ENCODE measurements at places on chromosomes 2 and 18. TPM values are rescaled to one million over a fixed set of nuclear protein-coding genes. Genes with fewer than 3 reads are reported as not detected.

The BOLL gene
- total RNA-seq, result not detected

The KIF1A gene
- not detected for total RNA-seq

The EMX1 gene
- total RNA-seq, result not detected

The NOSTRIN gene
- total RNA-seq, result not detected

The LIMS4 gene
- total RNA-seq, result 0.26 TPM

The SERPINB3 gene
- total RNA-seq, result not detected

DNA sequence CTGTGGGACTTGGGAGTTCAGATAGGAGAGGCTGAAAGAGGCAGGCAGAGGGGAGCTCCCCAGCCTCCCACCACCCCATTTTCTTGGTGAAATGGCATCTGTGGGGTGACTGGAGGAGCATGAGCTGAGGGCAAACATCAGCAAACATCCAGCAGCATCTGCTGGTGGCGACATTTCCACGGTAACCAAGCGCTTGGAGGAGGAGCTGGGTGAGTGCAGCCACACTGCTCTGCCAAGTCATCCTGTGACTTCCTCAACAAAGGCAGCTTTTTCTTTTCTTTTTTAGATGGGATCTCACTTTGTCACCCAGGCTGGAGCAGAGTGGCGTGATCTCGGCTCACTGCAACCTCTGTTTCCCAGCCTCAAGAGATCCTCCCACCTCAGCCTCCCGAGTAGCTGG lies 5.6 kb downstream of the TXNL4A start:
- peaks cover 2% of the 10 kb centered on the region for H3K4me1 ChIP-seq
- H3K27ac ChIP-seq, result no peak overlapping the region
- H3K4me3 ChIP-seq, result no peak overlapping the region
- H3K27me3 ChIP-seq, result no peaks in the 10 kb centered on the region
- peak; percentile 28 for DNase-seq

GRCh38 chr2:127535422-127535901 lies at the start of gene MYO7B:
Gene MYO7B (plus strand): TSS chr2:127535683. CDS start chr2:127559723, 24,040 bp downstream.
- H3K36me3 ChIP-seq, result no peaks in the 10 kb centered on the region
- H3K4me1 ChIP-seq, result no peaks in the 10 kb centered on the region
- no peak within 1 kb of the TSS for H3K27ac ChIP-seq
- DNase-seq, result no peak

- H3K4me3 ChIP-seq, result no peak overlapping the region
- H3K36me3 ChIP-seq, result no peaks in the 10 kb centered on the region
- no peak for DNase-seq
- H3K4me1 ChIP-seq, result no peaks in the 10 kb centered on the region
These were observed 36.9 kb downstream of the UNC80 start for GRCh38 chr2:209808521-209808920.

- no peak overlapping the region for H3K27ac ChIP-seq
- no peak for DNase-seq
- no peaks in the 10 kb centered on the region for H3K27me3 ChIP-seq
- no peaks in the 10 kb centered on the region for H3K36me3 ChIP-seq
- H3K4me3 ChIP-seq, result no peak overlapping the region
- no peaks in the 10 kb centered on the region for H3K4me1 ChIP-seq
These were observed 20.7 kb downstream of the CAPN14 start for GRCh38 chr2:31196622-31197021.

DNA sequence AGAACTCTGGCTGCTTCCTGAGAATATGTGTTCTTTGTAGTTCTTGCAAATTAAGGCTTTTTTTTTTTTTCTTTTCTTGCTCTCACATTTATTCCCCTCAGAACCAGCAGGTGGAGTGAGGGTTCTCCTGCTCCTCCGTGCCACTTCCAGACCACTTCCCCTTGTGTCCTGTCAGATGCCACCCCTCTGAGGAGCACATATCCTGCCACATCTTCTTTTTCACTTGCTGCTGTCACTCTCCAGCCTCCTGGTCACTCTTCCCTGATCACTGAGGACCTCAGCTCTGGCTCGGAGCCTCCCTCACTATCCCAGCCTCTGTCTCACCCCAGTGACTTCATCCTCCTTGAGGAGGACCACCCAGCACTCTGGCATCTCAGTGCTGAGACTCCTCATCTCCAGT lies 100.5 kb downstream of the TACR1 start:
- H3K27ac ChIP-seq, result no peak overlapping the region
- peak; percentile 42 for DNase-seq
- H3K36me3 ChIP-seq, result no peaks in the 10 kb centered on the region

DNA sequence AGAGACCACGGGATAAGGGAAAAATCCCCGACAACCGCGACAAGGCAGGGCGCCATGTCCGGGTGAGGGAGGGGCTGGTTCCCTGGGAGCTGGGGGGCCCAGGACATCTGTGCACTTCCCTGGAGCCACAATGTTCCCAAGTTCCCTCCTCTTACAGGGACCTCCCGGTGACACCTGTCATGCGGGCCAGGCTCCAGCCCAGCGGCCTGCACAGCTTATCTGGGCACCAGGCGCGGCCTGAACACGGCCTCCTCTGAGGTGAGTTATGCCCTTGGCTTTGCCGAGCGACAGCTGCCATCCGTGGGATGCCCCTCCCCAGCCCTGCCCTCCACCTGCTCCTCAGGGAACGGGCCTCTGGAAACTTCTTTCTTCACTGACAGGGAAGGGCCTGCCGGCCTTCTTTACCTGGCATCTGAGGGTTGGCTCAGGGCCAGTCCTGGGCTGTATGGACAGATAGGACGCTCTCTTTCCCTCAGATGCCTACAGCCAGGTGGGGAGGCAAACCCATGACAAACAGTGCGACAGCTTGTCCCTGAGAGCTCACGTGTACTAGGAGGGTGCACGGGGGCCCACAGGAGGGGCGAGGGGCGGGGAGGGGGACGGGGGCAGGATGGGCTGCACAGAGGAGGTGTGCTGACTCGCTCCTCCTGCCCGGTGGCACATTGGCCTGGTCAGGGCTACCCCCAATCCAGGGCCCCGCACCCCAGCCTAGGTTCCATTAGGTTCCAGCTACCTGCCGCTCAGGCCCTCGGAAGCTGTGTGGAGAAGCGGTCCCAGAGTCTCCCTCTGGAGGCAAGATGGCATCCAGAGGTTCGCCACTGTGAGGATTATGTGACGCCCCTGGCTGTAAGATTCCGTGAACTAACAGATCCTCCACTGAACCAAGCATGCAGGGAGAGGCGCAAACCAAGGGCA lies 34.9 kb upstream of the HPCAL1 start:
- H3K27ac ChIP-seq, result no peak overlapping the region
- H3K4me3 ChIP-seq, result no peak overlapping the region
- H3K27me3 ChIP-seq, result no peaks in the 10 kb centered on the region
- H3K4me1 ChIP-seq, result no peaks in the 10 kb centered on the region

GRCh38 chr2:155905657-155906056 lies 426.9 kb downstream of the NR4A2 start:
- no peak for DNase-seq
- H3K27me3 ChIP-seq, result no peaks in the 10 kb centered on the region
- no peaks in the 10 kb centered on the region for H3K36me3 ChIP-seq
- no peak overlapping the region for H3K27ac ChIP-seq
- H3K4me3 ChIP-seq, result no peak overlapping the region
- no peaks in the 10 kb centered on the region for H3K4me1 ChIP-seq

DNA sequence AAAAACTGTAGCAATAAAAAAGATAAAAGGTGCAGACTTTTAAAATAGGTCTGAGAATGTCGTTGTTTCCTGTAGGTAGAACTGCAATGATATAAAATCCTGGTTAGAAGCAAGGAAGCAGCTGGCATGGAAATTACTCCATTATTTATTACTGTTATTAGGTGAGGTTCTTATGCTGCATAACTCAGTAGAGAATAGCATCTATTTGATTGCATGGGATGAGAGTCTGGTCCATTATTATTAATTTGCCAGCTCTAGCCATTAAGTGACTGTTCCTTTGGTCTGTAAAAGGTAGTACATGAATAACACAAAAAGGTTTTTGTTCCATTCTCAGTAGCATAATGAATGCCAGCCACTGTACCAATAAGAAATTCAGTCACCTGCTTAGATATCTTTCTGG lies 358.6 kb downstream of the RBM43 start:
- no peak overlapping the region for H3K27ac ChIP-seq
- H3K36me3 ChIP-seq, result no peaks in the 10 kb centered on the region
- no peaks in the 10 kb centered on the region for H3K27me3 ChIP-seq
- no peaks in the 10 kb centered on the region for H3K4me1 ChIP-seq

DNA sequence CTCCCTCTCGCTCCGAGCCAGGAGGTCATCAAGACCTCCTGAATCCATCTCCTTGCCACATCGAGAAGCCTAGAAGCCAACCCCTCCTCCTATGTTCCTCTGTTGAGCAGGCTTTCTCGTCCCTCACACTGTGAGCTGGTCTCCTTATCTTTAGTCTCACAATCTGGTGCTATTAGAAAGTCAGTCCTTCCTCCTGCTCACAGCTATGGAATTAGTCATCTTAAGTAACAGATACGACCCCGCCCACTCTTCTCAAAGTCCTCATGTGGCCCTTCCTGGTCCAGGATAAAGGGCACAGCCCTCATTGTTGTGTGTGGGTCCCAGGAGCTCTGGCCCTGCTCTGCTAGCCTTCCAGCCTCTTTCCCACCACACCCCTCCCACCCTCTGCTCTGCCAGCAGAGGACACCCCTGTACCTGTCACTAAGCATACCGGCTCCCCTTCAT lies 41.4 kb upstream of the TRIB2 start:
- H3K36me3 ChIP-seq, result no peaks in the 10 kb centered on the region
- peak; percentile 28 for DNase-seq
- H3K4me1 ChIP-seq, result no peaks in the 10 kb centered on the region
- no peak overlapping the region for H3K27ac ChIP-seq
- H3K4me3 ChIP-seq, result no peak overlapping the region

- H3K4me3 ChIP-seq, result no peak overlapping the region
- peaks cover 4% of the 10 kb centered on the region for H3K4me1 ChIP-seq
- peaks cover 36% of the 10 kb centered on the region for H3K27me3 ChIP-seq
- DNase-seq, result no peak
- no peak overlapping the region for H3K27ac ChIP-seq
These were observed 40.0 kb downstream of the ACOXL start for GRCh38 chr2:110772383-110772755.

DNA sequence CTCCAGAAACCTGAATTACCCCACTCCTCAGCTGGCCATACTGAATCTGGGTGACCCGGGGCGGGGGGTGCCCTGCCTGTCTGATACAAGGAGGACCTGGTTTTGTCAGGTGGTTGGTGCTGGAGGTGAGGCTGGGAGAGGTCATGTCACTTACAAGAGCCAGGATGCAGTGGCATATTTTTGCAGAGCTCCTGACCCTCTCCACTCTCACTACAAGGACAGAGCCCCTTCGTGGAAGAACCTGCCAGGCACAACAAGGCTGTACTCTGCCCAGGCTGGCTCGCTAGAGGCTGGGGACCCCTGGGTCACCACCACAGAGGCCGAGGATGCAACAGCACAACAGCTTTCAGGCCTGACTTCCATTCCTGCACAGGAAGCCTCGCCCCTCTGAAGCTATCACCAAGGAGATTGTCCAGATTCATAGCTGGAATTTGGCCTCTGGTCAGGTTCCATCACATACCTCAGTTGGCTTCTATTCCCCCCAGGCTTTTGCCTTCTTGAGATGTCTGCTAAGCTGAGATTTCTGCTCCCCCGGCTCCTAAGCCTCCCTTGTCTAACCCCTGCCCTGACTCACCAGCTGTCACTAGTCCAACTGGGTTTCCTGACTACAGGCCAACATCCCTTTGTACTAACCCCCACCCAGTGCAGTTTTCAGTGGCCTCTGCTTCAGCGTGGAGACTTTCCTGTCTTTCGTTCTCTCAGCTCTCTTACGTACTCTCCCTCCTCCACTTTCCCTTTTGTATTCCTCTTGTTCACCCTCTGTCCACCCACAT lies 132.5 kb upstream of the EPAS1 start:
- H3K4me1 ChIP-seq, result peaks cover 14% of the 10 kb centered on the region

GRCh38 chr2:150036622-150037021 lies 449.0 kb upstream of the MMADHC start:
- no peak overlapping the region for H3K4me3 ChIP-seq
- H3K27me3 ChIP-seq, result no peaks in the 10 kb centered on the region
- no peak overlapping the region for H3K27ac ChIP-seq
- DNase-seq, result no peak

DNA sequence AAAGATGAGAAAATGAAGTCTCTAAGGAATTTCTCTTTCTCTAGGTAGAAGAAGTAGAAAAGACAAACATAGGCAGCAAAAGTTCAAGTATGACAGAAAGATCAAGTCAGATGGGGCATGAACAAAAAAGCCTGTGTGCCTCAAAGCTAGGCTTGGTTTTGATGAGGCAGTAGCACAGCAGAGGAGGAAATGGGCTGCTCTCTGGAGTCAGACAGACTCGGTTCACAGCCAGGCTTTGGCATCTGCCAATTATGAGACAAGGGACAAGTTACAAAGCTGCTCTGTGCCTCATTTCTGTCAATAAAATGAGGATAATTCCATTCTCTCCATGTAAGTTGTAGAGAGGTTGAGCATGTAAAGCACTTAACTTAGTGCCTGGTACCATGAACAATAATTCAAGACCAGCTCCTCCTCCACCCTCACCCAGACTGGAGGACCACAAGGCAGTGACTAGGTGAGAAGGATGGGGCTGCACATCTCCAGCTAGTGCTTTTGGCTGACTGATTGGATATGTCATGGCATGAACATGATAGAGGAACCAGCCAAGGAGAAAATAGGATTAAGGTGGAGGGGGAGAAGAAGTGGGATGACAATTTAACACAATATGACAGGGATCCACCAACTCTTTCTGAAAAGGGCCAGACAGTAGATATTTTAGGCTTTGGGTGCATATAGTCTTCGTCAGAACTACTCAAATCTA lies 84.6 kb downstream of the TMEM163 start:
- H3K4me1 ChIP-seq, result no peaks in the 10 kb centered on the region
- H3K27ac ChIP-seq, result no peak overlapping the region
- no peaks in the 10 kb centered on the region for H3K27me3 ChIP-seq
- no peak overlapping the region for H3K4me3 ChIP-seq
- no peak for DNase-seq

- H3K36me3 ChIP-seq, result no peaks in the 10 kb centered on the region
- no peaks in the 10 kb centered on the region for H3K4me1 ChIP-seq
These were observed 322.6 kb downstream of the AFF3 start for GRCh38 chr2:99819766-99820165.

- peaks cover 3% of the 10 kb centered on the region for H3K27me3 ChIP-seq
- H3K27ac ChIP-seq, result no peak overlapping the region
- no peaks in the 10 kb centered on the region for H3K36me3 ChIP-seq
- H3K4me3 ChIP-seq, result no peak overlapping the region
- no peak for DNase-seq
- no peaks in the 10 kb centered on the region for H3K4me1 ChIP-seq
These were observed 29.0 kb upstream of the MAL start for GRCh38 chr2:94996305-94997100.
